Activated CD4-positive, alpha-beta memory T cell treated with anti-CD3 and anti-CD28 coated beads, Interleukin-2, amount 10 ng/mL, durations not matched to agents 7 days and 5 days (primary cell): ENCODE measurements at places on chromosomes 12 and 14. TPM values are rescaled to one million over a fixed set of nuclear protein-coding genes. Genes with fewer than 3 reads are reported as not detected.

DNA sequence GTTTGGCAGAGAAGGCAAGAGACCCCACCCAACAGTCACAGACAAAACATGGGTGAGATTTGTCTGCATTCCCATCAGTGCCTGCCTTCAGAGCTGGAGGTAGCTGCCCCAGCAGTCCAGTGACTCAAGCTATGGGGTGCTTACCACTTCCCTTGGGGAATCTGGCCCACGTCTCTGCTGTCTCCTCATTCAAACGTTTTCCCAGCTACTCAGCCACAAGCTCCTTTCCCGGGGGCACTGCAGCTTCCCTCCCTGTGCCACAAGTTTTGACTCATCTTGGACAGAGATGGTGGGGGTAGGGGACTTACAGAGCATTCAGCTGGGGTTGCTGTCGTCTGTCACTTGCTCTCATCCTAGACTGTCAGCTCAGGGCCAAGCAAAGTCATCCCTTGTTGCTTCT, 66.6 kb downstream of the FBXL14 start:
- peaks cover 70% of the 10 kb centered on the region for H3K27me3 ChIP-seq
- H3K4me1 ChIP-seq, result peaks cover 17% of the 10 kb centered on the region
- no peak overlapping the region for H3K27ac ChIP-seq
- peaks cover 2% of the 10 kb centered on the region for H3K36me3 ChIP-seq
- no peak overlapping the region for H3K4me3 ChIP-seq

DNA sequence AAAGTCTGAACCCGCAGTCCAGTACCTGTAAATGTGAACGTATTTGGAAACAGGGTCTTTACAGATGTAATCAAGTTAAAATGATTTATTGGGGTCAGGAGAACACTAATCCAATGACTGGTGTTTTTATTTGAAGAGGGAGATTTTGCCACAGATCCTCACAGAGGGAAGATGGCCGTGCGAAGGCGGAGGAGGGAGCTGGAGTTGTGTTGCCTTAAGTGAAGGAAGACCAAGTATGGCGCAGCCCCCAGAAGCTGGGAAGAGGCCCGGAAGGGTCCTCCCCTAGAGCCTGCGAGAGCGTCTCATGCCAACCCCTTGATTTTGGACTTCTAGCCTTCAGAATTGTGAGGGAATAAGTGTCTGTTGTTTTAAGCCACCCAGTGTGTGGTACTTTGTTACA, 102.8 kb upstream of the NUDT4 start:
- no peaks in the 10 kb centered on the region for H3K36me3 ChIP-seq
- DNase-seq, result no peak
- H3K4me1 ChIP-seq, result no peaks in the 10 kb centered on the region

DNA sequence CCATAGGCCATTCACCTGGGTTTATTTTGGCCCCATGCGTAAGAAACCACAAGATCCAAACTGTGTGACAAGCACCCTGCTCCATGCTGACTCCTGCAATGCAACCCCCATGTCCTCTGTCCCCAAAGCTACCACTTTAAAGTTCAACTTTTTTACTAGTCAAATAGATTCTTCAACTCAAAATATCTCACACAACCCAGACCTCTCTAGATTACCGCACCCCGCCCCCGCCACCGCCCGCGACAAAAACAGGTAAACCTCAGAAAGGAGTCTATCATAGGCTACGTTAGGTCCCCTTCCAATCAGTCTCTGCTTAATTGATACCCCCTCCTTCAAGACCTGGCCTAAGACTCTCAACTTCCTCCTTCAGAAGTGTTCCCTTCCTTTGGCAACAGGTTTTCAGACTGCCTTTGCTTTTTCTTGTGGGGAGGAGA, 2.2 kb downstream of the ZFP36L1 start:
- DNase-seq, result peak; percentile 62
- peak overlapping the region; percentile 92 for H3K4me3 ChIP-seq
- peaks cover 55% of the 10 kb centered on the region for H3K4me1 ChIP-seq
- no peaks in the 10 kb centered on the region for H3K27me3 ChIP-seq
- H3K27ac ChIP-seq, result peak overlapping the region; percentile 100

DNA sequence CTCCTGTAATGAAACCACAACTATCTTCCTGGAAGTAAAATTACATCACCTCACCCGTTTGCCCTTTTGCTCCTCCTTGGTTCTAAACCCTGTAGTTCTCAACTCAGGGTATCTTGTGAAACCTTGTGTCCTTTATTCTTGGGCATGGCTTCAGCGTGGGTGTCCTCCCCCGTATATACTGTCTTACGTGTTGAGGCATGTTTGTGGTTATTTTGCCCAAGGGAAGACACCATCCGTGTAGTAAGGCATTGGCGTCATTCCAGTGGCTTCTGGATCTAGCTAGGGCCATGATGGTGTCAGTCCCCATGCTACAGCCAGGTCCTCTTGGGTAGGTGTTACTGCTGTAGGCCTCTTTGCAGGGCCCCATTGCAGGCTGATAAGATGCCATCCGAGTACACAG, 115.4 kb downstream of the ZFP36L1 start:
- no peak overlapping the region for H3K4me3 ChIP-seq
- no peak overlapping the region for H3K27ac ChIP-seq
- no peaks in the 10 kb centered on the region for H3K27me3 ChIP-seq
- DNase-seq, result no peak
- peaks cover 20% of the 10 kb centered on the region for H3K4me1 ChIP-seq
- no peaks in the 10 kb centered on the region for H3K36me3 ChIP-seq

Gene LRCOL1
- total RNA-seq, result not detected

DNA sequence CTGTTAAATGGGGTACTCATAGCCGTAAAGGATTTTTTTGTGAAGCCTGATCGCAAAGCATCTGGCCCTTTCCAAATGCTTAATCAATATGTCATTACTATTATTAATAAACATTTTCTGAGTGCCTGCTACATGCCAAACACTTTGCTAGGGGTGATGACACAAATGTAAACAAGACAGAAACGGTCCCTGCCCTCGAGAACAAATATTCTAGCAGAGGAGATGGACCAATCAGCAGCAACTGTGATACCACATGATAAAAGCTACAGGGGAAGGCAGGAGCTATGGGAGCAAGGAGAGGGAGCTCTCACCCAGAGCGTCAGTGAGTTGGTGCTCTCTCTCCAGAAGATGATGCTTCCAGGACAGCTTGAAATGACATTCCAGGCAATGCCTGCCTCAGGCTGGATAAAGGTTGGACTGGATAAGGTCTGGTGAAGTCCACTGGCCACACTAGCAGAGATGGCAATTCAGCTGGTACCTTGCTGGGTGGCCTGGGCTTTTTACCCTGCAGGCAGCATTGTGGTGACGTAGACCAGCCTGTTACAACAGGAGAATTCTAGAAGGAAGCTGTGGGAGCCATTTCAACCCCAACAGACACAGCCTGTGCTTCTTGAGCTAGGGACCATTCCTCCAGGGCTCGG, 41.1 kb downstream of the ERH start:
- no peaks in the 10 kb centered on the region for H3K36me3 ChIP-seq
- no peak overlapping the region for H3K4me3 ChIP-seq
- H3K27me3 ChIP-seq, result no peaks in the 10 kb centered on the region
- peaks cover 24% of the 10 kb centered on the region for H3K4me1 ChIP-seq

- H3K27ac ChIP-seq, result no peak overlapping the region
- H3K27me3 ChIP-seq, result peaks cover 3% of the 10 kb centered on the region
- no peaks in the 10 kb centered on the region for H3K36me3 ChIP-seq
- no peak overlapping the region for H3K4me3 ChIP-seq
- no peaks in the 10 kb centered on the region for H3K4me1 ChIP-seq
These were observed 9.9 kb downstream of the RNASE9 start for GRCh38 chr14:20550926-20551325.

GRCh38 chr12:127130506-127131124, 1136.4 kb upstream of the TMEM132C start:
- H3K36me3 ChIP-seq, result no peaks in the 10 kb centered on the region
- H3K27ac ChIP-seq, result no peak overlapping the region
- no peak overlapping the region for H3K4me3 ChIP-seq

Gene PUS1
- total RNA-seq, result 34.7 TPM

DNA sequence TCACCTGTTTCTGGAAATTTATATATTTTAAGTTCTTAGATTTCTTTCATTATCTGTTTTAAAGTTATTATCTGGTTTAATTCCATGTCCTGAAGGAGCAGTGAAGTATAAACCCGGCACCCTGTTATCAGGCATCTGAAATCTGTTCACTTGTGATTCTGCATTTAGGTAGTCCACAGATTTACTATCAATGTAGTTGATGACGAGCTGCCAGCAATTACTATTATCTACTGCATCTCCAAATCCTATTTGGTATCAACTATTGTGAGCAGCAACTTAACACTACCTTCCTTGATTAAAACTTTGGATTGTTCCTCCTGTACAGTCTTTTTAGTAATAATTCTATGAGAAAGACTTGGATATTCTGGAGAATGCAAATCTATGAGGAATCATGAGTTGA, 36.1 kb downstream of the PRORP start:
- H3K27me3 ChIP-seq, result no peaks in the 10 kb centered on the region
- H3K27ac ChIP-seq, result no peak overlapping the region
- peaks cover 42% of the 10 kb centered on the region for H3K36me3 ChIP-seq
- H3K4me1 ChIP-seq, result peaks cover 54% of the 10 kb centered on the region
- no peak for DNase-seq

- H3K27me3 ChIP-seq, result no peaks in the 10 kb centered on the region
- H3K4me3 ChIP-seq, result no peak overlapping the region
- peaks cover 3% of the 10 kb centered on the region for H3K4me1 ChIP-seq
- H3K36me3 ChIP-seq, result peaks cover 58% of the 10 kb centered on the region
- no peak overlapping the region for H3K27ac ChIP-seq
- DNase-seq, result no peak
These were observed 27.6 kb upstream of the KCNMB4 start for GRCh38 chr12:70338531-70338930.

Gene SLC17A8
- not detected for total RNA-seq

Gene CFAP251
- 2.2 TPM for total RNA-seq

Gene LRRK2
- 0.25 TPM for total RNA-seq

DNA sequence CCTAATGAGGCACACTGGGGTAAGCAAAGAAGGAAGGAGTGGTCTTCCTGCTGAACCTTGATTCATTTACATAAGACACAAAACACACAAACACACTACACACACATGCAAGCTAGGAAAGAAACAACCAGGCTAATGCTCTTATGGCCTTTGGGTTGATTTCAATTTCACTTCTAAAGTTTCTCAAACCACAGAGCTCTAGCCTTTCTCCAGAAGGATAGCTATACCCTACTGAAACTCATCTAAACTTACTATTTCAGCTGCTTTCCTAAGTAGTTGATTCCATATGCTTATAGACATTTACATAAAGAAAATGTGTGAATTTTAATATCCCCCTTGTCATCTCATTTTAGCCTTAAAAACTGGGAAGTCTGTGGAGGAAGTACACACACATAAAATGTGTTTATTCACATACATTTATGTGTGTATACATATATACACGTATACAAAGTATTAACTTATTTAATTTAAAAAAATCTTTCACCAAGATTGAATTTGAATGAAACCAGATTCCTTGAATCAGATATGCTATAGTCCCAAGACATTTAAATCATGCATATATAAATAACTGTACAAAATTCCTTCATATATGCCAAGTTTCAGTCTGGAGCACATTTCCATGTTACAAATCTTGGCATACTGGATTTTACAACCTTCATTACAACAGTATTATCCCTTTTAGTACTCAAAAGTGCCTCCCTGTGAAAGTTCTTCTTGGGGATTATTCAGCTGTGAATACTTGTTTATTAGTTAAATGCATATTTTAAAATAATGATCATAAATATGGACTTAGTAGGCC, 231.8 kb upstream of the NPAS3 start:
- H3K36me3 ChIP-seq, result no peaks in the 10 kb centered on the region
- DNase-seq, result no peak
- H3K27me3 ChIP-seq, result peaks cover 4% of the 10 kb centered on the region
- no peak overlapping the region for H3K27ac ChIP-seq
- H3K4me3 ChIP-seq, result no peak overlapping the region

Gene HEBP1
- 12.5 TPM for total RNA-seq

GRCh38 chr12:13197526-13198143, 1.1 kb downstream of the EMP1 start:
- peaks cover 16% of the 10 kb centered on the region for H3K36me3 ChIP-seq
- H3K4me1 ChIP-seq, result peaks cover 70% of the 10 kb centered on the region
- H3K27ac ChIP-seq, result peak overlapping the region; percentile 79
- no peak for DNase-seq
- H3K27me3 ChIP-seq, result peaks cover 4% of the 10 kb centered on the region
- H3K4me3 ChIP-seq, result peak overlapping the region; percentile 78

DNA sequence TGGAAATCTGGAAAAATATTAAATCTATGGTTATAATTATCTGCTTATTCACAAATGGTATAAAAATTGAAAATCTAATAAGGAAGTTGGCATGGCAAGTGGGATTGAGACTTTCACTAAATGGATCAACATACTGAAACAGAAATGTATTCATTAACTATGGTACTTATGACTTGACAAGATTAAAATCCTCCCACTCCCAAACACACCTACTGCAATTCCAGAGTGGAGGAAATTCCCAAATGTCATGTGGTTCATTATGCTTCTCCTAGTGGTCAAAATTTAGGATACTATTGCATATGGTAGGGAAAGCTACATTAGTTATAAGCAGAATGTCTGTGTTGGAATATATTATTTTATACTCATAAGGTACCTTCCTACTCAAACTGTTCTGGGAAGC, 265.3 kb upstream of the PRICKLE1 start:
- no peaks in the 10 kb centered on the region for H3K4me1 ChIP-seq
- no peak for DNase-seq
- no peak overlapping the region for H3K4me3 ChIP-seq
- H3K36me3 ChIP-seq, result no peaks in the 10 kb centered on the region
- no peak overlapping the region for H3K27ac ChIP-seq
- H3K27me3 ChIP-seq, result no peaks in the 10 kb centered on the region

- no peak for DNase-seq
- H3K4me3 ChIP-seq, result no peak overlapping the region
- H3K4me1 ChIP-seq, result no peaks in the 10 kb centered on the region
- no peak overlapping the region for H3K27ac ChIP-seq
- H3K36me3 ChIP-seq, result no peaks in the 10 kb centered on the region
- H3K27me3 ChIP-seq, result peaks cover 28% of the 10 kb centered on the region
These were observed 117.4 kb downstream of the EMP1 start for GRCh38 chr12:13313886-13314285.

Gene HAL
- 0.18 TPM for total RNA-seq
